NCI-H226 (cell line): ENCODE measurements at places on chromosomes 2 and 18.

DNA sequence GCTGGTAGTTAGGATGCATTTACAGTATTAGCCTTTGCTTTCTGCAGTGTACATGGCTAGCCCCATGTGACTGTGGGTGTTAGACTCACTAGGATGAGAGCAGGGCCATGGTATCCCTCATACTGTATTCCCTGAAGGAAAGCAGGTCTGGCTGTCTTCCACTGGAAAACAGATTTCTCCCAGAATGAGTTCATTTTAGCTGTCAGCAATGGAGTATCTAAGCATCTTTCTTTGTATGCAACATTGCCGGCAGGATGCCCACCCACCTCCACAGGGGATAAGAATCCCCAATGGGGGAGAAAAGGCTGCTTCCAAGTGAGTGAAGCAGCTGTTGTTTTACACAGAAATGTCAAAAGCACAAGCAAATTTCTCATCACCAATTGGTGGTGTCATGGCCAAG lies 142.7 kb upstream of the KLHL14 start:
- no peak for DNase-seq

DNA sequence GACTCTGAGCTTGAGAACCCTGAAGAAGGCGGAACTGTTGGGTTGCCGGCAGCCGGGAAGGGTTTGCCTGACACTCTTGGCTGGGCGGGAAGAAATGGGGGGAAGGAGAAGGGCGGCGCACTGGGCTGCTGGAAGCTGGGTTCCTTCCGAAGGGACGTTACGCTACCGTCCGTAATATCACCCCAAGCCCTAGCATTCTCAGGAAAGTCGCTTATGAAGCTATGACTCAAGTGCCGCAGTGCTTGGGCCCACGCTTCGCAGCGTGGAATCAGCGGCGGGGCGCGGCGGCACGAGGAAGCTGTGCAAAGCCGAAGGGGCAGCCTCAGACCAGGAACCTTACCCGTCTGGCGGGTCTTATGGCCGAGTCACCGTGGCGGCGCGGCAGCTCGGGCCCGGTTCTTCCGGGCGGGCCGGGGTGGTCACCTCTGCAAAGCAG lies 50.2 kb upstream of the SIGLEC15 start:
- DNase-seq = peak; percentile 51

DNA sequence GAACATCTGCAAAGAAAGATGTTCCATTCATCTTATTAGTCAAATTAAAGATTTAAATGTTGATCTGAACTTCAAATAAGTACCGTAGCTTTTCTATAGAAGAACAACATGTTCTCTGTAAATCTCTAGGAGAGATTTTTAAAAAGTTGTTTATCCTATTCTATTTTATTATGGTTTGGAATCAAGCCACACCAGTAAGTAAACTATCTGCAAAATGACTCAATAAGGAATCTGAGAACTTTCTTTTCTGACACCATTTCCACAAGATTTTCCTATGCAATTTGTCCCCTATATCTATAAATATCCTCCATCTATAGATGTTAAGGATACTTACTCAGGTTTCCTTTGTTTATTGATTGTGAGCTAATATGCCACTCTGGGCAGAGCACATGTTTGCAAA lies 736.6 kb downstream of the CBLN2 start:
- DNase-seq = no peak

GRCh38 chr2:105928563-105928962 lies 183.9 kb downstream of the NCK2 start:
- DNase-seq = no peak

DNA sequence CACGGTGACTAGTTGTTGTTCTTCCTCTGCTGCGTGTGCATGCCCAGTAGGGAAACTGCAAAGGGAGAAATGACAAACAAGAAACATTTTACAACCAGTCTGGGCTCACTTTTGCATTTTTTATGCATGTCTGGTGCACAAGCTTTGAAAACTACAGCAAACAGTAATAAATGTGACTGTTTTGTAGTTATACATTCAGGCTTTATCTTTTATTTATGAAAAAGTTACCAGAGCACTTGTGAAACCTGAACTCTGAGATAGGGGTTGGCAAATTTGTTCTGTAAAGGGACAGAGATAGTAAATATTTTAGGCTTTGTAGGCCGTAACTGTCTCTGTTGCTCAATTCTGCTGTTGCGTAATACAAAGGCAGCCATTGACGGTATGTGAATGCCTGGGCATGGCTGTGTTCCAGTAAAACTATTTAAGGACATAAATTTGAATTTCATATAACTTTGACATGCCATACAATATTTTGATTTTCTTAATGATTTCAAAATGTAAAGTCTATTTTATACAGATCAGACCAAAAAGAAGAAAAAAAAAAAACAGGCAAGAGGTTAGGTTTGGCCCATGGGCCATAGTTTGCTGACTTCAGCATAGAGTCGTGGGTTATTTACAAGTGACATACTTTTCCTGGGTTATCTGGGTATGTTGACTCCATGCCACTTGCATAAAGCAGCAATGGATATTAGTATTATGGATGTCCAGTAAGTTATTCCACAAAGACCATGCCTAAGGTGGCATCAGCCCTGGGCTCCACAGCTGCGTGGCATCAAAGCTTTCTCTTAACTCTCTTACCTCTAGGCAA lies 53.6 kb upstream of the EML6 start:
- peak; percentile 70 for DNase-seq

- no peak for DNase-seq
Measured at GRCh38 chr18:73839441-73839840, 308.2 kb downstream of the FBXO15 start.

- peak; percentile 10 for DNase-seq
Measured at GRCh38 chr2:17429130-17429529, 89.1 kb downstream of the RAD51AP2 start.

DNA sequence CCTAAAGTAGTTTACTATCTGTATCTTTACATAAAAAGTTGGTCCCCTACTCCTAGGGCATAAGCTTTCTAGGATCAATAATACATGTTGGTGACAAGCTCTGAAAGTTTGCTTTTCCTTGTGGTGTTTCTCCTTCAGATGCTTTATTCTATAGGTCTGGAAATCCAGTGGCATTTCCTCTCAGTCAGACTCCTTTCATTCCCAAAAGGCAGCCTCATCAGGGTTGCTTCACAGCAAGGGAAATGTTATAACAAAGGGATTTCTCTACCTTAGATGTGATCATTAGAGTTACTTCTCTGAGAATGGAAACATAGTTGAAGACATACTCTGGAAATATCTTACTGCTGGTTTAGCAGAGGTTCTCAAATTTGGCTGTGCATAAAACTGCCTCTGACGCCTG lies 1072.4 kb upstream of the ZEB2 start:
- no peak for DNase-seq

DNA sequence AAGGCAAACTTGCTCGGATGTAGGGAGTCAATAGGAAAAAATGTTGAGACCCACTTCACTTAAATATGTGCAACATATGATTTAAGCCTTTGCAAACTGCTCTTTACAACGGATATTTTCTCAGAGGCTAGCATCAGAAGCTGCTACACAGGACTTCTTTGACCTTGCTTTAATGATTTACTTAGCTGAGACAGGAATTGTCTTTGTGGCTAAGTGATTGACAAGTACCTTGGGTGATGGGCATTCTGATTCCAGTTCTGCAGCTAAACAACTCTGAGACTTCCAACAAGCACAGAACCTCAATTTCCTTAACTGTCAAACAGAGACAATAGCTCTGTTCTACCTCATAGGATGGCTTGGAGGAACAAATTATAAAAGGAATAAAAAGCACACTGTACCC lies 150.2 kb downstream of the NCKAP5 start:
- no peak for DNase-seq

- peak; percentile 10 for DNase-seq
Measured at GRCh38 chr18:11859282-11859830, 8.1 kb downstream of the CHMP1B start.

GRCh38 chr2:211401328-211401727 lies 844.9 kb downstream of the CPS1 start:
- peak; percentile 2 for DNase-seq

- DNase-seq = no peak
Measured at GRCh38 chr18:70430501-70431173, 141.8 kb downstream of the SOCS6 start.

- DNase-seq = no peak
Measured at GRCh38 chr2:169823996-169824372, 721 bp downstream of the METTL5 start.

- no peak for DNase-seq
Measured at GRCh38 chr2:3729786-3730185, 26.4 kb downstream of the DCDC2C start.

DNA sequence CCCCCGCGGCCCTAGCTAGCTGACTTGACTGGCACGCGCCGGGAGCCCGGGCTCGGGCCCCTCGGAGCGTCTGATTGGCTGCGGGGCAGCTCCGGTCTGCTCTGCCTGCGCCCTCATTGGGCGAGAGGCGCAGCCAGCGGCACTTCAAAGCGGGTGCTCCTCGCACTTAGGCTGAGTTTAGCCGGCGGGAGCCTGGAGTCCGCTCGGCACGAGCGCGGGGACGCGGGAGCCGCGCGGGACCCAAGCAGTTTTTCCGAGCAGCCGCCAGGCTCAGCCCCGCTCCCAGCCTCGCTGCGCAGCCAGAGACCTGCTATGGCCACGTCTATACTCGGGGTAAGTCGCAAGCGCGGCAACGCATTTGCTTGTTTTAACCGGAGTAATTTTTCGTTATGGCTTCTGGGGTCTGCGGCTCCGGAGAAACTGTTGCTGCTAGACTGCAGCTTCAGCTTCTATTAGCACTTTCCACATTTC lies at the start of gene SP9:
Gene SP9 (plus strand): TSS at position 174 of the 471 bp plus-strand sequence. CDS start 139 bp downstream, at position 313.
- DNase-seq = no peak

DNA sequence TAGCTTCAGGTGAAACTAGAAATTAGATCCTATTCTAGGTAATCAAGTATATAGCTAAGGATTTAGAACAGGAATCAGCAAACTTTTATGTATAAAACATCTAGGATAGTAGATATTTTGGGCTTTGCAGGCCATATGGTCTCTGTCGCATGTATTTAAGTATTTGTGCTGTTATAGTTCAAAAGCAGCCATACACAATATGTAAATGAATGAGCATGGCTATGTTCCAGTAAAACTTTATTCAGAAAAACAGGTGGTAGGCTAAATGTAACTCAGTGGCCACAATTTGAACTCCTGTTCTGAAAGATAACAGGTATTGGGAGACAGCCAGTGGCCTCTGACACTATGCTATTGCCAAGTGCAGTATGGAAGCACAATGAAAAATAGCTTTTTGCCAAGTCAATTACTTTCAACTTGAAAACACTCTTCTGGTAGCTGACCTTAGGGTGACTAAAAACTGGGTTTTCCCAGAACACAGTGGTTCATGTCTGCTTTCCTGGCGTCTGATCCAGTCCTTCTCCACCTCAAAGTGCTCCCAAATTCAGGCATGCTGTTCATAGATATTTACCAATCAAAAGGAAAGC lies 304.7 kb upstream of the SYT4 start:
- no peak for DNase-seq

- DNase-seq = peak; percentile 24
Measured at GRCh38 chr2:112666761-112667122, 21.0 kb downstream of the SLC20A1 start.

- no peak for DNase-seq
Measured at GRCh38 chr18:24797981-24798380, 337.5 kb downstream of the HRH4 start.

- no peak for DNase-seq
Measured at GRCh38 chr2:62744603-62745002, 39.1 kb downstream of the EHBP1 start.

- peak; percentile 16 for DNase-seq
Measured at GRCh38 chr2:7097353-7097895, 180.2 kb downstream of the RNF144A start.

GRCh38 chr2:95274291-95275150 lies at the start of gene PROM2:
Gene PROM2 (plus strand): TSS chr2:95274449. CDS start chr2:95274586, 137 bp downstream.
- no peak for DNase-seq

DNA sequence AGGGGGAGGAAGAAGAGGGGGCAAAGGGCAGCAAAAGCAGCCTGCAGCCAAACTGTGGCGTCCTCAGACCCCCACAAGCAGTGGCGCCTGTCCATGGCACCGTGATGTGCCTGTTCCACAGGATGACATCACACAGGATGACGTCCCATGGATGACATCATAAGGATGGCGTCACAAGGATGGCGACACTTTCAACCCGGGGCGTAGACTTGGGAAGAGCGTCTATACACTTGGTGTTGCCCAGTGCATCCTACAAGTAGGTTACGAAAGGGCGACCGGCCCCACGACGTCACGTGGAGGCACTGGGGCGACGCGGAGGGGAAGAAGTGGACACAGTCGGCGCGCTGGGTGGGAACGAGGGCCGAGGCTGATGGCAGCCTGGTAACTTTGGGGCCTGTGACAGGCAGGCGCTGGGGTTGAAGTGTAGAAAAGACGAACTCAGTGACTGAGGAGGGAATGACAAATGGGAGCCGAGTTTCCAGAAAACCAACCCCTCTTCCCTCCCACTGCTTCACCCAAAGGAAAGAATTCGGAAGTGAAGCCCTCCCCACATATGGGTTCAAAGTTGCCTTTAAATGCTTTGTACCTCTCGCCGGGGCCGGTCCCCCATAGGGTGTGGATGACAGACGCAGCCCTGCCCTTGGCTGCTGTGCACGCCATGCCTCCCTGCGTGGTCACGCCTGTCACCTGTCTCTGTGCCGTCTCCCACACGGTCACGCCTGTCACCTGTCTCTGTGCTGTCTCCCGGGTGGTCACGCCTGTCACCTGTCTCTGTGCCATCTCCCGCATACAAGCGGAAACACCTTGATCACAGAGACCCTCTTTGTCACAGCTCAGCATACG lies 13.4 kb upstream of the KCNG2 start:
- DNase-seq = no peak

DNA sequence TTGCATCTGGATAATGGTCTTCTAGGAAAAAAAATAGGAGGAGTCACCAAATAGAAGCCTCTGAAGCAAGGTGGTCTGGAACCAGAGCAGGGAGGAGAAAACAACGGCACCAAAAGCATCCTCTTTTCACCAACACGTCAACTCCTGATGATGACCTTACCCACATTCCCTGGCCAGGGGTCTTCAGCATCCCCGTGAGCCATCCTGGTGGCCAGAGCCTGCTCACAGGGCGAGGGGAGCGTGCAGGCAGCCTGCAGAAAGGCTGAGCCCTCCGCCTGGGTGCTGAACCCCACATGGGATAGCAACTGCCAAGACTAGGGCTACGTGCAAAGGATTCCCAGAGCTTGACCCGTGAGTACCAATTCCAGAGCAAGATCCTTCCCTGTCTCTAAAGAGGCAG lies 191.0 kb downstream of the NDUFA10 start:
- no peak for DNase-seq

GRCh38 chr18:33495278-33495677 lies 54.8 kb upstream of the CCDC178 start:
- no peak for DNase-seq

DNA sequence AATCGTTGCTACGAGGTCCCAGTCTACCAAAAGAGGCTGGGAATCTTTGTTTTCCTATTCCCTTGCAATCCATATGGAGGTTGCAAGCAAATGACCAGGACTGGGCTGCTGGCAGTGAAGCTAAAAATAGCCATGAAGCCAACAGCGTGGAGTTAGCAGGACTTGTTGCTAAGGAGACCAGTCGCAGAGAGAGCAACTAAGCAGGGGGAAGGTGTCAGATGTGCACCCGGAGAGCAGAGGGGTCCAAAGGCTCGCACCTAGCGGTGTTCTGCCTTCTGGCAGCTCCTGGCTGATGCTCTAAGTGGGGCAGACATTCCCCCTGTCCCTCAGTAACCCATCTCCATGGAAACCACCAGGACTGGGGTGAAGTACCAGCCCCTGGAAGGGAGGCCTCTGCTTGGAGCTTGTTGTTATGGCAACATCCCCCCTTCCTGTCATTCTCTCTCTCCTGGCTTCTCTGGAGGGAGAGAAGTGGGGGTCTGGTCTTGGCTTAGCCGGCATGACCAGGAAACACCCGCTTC lies 84.6 kb downstream of the DNMT3A start:
- no peak for DNase-seq

- peak; percentile 80 for DNase-seq
Measured at GRCh38 chr18:48328473-48329210, 80.5 kb downstream of the ZBTB7C start.

GRCh38 chr18:9993521-9994025 lies 79.8 kb downstream of the VAPA start:
- DNase-seq = no peak
